Activated naive CD8-positive, alpha-beta T cell treated with anti-CD3 and anti-CD28 coated beads, Interleukin-2, amount 10 ng/mL, durations not matched to agents 7 days and 5 days (primary cell): ENCODE measurements at places on chromosomes 3 and 15. TPM values are rescaled to one million over a fixed set of nuclear protein-coding genes. Genes with fewer than 3 reads are reported as not detected.
A peak's percentile ranks its signal among the peaks of the same experiment; 100 is the strongest.

- no peak for DNase-seq
- H3K4me3 ChIP-seq = no peak overlapping the region
- H3K27ac ChIP-seq = peak overlapping the region; percentile 14
- H3K36me3 ChIP-seq = peaks cover 9% of the 10 kb centered on the region
- H3K27me3 ChIP-seq = peaks cover under 1% of the 10 kb centered on the region
Observed at GRCh38 chr3:122668930-122669730, 11.5 kb upstream of the PARP14 start.

- H3K4me1 ChIP-seq = no peaks in the 10 kb centered on the region
- no peak overlapping the region for H3K27ac ChIP-seq
- no peaks in the 10 kb centered on the region for H3K27me3 ChIP-seq
- H3K4me3 ChIP-seq = no peak overlapping the region
- no peak for DNase-seq
Observed at GRCh38 chr3:6697722-6698121, 163.2 kb upstream of the GRM7 start.

DNA sequence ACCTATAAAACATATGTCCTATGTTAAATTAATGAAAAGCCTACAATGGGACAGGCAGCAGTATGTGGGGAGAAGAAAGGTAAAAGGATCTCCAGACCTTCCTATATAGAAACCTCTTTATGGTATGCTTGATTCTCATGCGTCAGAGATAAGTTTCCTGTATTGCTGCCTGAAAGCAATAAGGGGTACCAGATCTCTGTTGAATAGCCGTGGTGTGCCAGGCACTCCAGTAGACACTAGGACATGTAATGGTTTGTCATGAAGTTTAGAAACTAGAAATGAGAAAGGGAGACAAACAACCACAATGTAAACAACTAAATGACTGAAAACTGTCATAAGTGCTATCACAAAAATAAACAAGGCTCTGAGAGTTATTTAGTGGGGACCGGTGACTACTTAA is 168.1 kb downstream of the EFHB start:
- no peak for DNase-seq
- no peaks in the 10 kb centered on the region for H3K4me1 ChIP-seq
- H3K36me3 ChIP-seq = no peaks in the 10 kb centered on the region
- H3K27ac ChIP-seq = no peak overlapping the region

The RETNLB gene
- total RNA-seq = not detected

GRCh38 chr3:159806412-159806811 is 182.2 kb upstream of the IL12A start:
- no peak overlapping the region for H3K4me3 ChIP-seq
- peaks cover 15% of the 10 kb centered on the region for H3K27me3 ChIP-seq
- H3K4me1 ChIP-seq = no peaks in the 10 kb centered on the region
- DNase-seq = no peak
- no peak overlapping the region for H3K27ac ChIP-seq
- H3K36me3 ChIP-seq = no peaks in the 10 kb centered on the region

DNA sequence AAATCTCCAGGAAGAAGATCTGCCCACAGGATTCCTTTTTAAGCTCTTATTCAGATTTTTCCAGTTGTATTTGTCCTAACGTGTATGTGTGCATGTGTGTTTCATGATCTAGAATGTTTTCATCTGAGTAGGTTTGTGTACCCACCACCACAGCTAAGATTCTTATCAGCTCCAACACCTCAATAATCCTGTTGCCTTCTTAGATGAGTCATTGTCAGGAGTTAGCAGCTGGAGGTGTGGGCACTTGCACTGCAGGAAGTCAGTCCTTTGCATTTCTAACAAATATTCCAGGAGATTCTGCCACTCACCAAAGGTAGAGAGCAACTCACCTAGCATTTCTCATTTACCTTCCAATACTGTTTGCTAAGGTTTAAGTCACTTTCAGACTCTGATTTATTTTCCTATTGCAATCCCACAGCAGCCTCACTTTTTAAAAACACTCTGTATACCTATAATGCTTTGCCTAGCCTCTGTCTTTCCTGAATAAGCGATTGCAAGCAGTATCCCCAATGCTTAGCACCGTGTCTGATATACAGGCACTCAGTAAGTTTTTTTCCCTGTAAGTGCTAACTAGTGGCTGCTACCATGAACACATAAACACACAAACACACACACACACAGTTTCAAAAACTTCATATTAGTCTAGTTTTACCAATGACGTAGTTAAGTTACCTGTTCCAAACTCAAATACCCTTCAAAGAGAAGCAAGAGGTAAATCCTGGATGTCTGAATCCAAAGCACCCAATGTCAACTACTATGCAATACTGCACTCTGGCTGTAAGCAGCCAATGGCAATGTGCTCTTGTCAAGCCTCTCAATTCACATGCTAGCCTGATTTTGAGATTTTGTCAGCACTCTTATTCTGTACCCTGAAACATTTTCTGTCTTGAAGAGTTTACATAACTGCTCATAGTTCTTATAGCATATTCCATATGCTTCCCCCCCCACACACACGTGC is 713.5 kb upstream of the LMCD1 start:
- H3K27ac ChIP-seq = no peak overlapping the region
- no peaks in the 10 kb centered on the region for H3K36me3 ChIP-seq
- H3K27me3 ChIP-seq = no peaks in the 10 kb centered on the region
